ENCODE measurements at places on chromosomes 6 and 20.
A peak's percentile ranks its signal among the peaks of the same experiment; 100 is the strongest.

DNA sequence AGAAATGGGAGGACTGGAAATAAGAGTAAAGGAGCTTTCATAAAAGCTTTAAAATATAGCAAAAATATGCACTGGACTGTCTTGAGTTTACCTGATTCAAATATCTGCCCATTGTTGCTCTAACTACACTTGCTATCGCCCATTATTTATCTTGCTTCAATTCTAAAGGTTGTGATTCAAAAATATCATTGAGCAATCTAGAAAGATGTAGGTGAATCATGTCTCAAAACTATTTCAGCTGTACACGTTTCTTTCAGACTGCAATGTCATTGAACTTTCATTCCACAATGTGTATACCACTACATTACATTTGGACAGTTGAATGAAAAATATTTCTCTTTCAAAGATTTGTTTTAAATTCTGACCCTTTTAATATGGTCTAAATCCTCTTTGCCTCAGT, 545.6 kb downstream of the BMP2 start:
- DNase-seq: no peak

DNA sequence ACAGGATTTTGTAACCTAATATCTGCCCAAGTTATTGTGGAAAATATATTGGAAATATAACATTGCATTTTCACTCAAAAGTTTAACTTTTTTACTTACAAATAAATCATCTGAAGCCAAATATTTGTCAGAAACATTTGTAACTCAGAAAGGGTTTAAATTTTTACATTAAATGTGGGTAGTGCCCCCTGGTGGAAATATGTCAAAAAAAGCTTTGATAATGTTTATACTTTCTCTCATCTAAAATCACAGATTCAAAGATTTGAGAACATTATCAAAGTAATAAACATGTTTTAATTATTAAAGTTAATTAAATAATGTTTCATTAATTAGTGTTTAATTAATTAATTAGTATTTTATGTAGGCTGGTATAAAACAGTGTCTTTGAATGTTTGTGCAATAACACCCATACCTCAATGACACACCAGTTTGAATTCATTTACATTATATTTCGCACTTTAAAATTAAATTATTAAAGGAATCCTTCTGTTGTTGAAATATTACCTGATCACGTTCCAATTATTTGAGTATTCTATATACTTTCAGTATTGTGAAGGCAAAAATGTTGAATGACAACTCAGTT, 320.1 kb upstream of the FKBP1C start:
- DNase-seq: no peak

DNA sequence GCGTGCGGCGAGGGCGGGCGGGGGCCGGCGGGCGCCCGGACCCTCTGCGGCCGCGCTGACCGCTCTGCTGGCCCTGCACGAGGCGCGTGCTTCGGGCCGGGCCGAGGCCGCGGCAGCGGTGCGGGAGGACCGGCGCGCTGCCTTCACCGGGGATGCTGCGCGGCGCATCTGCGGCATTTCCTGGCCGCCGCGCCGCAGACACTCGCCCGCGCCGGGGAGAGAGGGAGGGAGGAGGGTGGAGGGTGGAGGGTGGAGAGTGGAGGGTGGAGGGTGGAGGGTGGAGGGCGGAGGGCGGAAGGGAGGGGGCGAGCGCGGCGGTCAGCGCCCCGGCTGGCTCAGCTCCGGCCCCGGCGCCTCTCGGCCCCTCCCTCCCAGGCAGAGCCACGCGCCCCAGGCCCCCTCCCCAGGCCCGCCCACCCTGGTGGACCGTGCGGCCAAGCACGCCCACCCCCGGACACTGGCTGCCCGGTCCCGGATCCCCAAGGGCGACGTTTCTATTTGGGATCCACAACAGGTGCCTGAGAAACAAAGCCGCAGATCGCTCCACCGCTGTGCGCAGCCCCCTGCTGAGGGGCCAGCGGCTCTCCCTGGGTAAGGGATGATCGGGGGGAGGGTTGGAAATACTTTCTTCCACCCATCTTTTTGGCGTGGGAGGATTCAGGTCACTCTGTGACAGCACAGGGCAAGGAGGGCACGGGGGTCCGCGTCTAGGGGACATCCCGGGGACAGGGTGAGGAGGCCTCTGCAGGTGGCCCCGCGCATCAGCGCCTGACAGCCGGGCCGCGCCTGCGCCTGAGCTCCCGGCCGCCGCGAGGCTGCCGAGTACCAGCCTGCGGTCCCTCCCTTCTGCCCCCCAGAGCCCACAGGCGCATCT, 111.2 kb upstream of the BEND6 start:
- DNase-seq: peak; percentile 17

GRCh38 chr20:9141070-9141469, 72.2 kb downstream of the PLCB4 start:
- DNase-seq: no peak

DNA sequence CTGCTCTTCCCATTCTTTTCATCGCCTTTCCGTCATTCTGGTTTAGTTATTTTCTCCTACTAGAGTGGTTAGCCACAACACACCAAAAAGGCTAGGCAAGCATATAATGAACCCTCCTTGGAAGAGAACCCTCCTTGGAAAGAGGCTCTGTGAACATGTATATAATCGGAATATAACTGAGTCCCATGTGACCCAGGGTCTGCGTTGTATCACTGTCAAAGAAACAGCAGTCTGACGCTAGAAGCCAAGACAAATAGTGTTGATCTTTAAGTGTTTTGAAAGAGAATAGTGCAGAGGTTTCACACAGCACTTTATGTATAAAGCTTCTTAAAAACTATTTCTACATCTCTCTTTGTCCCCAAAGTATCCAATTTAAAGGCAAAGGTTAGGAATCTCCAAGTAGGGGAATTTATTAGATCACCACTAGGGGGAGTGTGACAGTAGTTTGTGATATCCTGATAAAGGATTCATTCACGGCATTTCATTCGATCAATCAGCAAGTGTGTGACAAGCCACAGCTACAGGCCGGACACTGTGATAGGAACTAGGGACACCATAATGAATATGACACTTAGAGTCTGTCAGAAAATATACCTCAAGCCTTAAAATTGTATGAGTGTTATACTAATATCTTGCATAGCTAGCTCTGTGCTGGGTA, 395.3 kb downstream of the CD109 start:
- no peak for DNase-seq

- no peak for DNase-seq
Measured at GRCh38 chr20:48620154-48620506, 207.7 kb downstream of the PREX1 start.

DNA sequence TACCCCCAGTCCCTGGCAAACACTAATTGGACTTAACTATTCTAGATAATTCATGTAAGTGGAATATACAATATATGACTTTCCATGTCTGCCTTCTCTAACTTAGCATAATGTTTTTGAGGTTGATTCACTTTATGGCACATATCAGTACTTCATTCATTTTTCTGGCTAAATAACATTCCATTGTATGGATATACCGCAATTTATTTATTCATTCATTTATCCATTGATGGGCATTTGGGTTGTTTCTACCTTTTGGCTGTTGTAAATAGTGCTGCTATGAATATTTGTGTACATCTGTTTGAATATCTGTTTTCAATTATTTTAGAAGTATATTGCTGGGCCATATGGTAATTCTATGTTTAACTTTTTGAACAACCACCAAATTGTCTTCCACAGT, 616.3 kb downstream of the UTRN start:
- no peak for DNase-seq

- no peak for DNase-seq
Measured at GRCh38 chr6:111846492-111847409, 26.5 kb downstream of the FYN start.

DNA sequence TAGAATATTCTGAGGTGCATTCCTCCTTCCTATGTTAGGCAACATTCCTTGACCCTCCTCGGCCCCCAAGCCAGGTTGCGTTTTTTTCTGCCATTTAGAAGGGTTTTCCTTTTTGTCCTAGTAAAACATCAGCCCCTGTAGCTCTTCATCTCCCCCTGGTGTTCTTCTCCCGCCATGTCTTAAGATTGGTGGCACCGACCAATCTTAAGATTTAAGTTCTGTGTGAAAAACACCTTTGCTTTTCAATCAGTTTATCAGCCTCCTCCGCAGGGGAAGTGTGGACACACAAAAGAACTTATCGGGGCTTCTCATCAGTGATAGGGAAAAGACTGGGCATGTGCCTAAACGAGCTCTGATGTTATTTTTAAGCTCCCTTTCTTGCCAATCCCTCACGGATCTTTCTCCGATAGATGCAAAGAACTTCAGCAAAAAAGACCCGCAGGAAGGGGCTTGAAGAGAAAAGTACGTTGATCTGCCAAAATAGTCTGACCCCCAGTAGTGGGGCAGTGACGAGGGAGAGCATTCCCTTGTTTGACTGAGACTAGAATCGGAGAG, 719 bp upstream of the EDN1 start:
- DNase-seq: peak; percentile 15

DNA sequence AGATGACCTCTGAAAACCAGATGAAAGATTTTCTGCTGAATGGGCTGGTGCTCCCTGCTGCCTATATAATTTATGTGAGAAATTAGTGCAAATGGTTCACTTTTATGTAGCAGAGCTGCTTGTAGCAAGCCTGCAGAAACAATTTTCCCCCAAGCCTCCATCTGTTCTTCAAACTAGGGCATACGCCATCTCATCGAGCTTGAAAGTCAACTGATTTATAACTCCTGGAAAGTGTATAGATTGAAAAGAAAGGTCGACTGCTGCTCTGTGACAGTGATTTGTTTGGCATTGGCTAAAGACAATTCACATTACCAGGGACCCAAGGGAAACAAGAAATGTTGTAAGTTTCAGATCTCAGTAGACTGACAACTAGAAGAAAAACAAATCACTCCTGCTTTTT, 93.3 kb downstream of the PACRG start:
- DNase-seq: no peak

Measured in activated T-cell treated with anti-CD3 and anti-CD28 coated beads for 1 hour (primary cell).